ENCODE measurements at places on chromosomes 2 and 18.

DNA sequence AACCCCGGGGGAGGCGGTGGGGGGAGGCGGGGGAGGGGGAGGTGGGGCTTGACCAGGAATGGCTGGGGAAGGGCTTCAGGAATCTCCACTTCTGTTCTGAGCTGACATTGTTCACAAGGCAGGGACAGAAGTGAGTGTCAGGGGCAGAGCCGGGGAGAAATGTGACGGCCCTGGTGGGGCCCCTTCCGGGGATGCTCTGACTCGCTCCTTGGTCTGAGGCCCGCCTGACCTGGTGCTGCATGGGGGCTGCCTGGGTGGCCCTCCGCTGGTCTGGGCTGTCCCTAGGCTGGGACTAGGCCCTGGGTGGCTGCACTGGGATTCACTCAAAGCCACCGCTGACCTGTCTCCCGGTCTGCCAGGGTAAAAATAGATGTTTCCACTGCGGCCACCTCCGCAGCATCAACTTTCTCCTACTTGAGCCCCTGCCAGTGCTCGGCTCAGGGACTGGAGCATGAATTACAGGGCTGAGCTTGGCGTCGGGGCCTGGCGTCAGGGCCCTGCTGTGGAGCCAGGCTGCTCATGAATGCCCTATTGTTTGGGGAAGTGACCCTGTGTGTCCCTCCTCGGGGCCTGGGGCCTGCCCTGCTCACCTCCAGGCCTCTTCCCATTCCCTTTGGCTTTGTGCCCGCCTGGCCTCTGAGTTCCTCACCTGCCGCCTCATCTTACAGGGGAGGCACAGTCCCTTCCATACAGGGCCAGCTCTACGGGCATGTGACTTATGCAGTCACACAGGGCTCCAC, 247.5 kb downstream of the DYSF start:
- no peak for DNase-seq

DNA sequence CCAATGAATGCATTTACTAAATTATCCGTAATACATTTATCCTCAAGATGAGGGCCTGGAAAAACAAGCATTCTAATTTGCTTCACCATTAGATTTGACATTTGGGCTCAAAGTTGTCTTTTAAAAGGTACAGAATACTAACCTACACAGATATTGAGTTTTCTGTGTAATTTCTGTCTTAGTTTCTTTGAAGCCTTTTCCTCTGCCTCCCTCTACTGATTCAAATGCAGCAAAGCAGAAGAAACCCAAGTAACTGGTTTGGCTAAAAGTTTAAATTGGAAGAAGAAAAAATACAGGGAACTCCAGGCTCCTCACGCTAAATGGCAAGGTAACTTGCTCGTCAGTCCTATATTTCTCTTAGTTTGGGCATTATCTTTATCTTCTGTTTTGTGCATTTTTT, 53.3 kb upstream of the SLC5A7 start:
- no peak for DNase-seq

GRCh38 chr2:86566821-86567190, 3.6 kb upstream of the CHMP3 start:
- no peak for DNase-seq

DNA sequence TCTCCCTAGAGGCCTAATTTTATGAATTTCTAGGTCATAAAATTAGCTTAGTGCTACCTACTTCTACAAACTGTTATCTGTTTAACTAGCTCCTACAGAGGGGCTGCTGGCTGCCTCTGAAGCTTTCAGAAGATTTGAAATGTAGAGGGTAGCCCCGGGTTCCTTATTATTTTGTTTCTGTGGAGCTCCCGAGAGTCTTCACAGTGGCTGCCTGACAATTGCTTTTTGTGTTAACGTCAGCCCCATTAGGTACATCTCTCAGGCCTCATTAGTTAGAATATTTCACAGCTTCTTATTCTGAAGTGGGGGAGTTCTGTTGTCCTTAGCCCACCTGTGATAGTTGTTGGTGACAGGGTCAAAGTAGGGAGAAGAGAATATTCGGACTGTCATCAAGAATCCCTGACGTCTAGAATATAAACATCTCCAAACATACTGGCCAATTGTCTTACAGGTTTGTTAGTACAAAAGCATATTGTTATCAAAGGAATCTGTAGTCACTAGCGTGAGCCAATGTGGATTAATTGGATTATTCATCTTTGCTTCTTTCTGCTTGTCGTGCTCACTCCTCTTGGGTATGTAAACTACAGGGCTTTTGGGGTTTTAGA, 77.5 kb downstream of the DIS3L2 start:
- no peak for DNase-seq

DNA sequence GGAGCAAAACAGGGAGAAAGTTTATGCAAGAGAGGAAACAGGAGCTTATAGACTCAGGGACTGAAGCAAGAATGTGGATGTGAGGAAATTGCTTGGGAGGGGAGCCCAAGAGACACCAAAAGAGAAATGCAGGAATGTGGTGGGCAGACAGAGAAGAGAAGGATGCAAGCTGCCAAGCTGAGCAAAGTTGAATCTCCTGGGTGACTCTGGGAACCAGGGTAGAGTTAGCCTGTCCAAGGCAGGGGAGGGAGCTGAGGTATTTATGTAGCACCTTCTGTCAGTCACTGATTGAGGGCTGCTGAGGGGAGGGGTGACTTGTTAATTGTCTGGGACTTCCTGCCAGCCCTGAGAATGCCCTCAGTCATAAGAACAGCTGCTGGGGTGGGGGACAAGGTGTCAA, 464.3 kb downstream of the NBAS start:
- no peak for DNase-seq

- no peak for DNase-seq
Observed at GRCh38 chr2:241768850-241769249, 7.8 kb upstream of the GAL3ST2 start.

GRCh38 chr2:157194097-157194688, 63.3 kb upstream of the GALNT5 start:
- DNase-seq, result no peak

DNA sequence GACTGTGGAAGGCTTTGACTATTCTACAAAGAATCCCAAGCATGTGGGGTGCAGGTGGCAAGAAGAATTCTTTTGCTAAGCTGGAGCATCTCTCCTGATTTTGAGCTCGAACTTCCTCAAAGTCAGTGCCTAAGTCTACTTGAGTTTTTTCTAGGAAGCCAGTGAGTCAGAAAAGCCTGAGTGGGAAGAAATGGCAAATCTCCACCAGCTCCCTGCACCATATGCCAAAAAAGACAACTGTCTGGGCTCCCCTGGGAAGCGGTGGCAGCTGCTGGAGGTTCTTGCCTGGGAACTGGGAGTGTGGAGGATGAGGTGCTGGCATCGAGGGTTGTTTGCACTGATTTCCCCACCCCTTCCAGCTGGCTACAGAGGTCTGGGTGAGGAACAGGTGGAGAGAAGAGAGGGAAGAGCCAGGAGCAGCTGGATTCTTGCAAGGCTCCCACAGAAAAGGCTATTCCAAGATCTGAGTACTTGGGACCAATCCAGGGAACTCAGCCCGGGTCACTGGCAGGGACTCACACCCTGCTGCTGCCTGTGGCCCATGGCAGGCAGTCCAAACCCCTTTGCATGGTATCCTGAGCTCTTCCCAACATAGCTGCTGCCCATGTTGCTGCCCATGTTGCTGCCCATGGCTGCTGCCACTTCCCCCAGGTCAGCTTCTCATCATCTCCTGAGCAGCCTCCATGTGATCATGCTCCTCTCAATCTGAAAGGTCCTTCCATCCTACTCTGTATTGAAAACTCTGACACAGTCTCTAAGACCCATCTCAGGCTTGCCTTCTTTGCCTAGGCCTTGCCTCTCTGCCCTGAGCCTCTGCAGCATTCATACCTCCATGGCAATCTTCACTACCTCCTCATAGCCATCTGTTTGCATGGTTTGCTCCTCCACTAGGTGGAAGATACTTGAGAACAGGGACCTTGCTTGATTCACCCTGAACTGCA, 128.3 kb upstream of the SPATS2L start:
- no peak for DNase-seq

DNA sequence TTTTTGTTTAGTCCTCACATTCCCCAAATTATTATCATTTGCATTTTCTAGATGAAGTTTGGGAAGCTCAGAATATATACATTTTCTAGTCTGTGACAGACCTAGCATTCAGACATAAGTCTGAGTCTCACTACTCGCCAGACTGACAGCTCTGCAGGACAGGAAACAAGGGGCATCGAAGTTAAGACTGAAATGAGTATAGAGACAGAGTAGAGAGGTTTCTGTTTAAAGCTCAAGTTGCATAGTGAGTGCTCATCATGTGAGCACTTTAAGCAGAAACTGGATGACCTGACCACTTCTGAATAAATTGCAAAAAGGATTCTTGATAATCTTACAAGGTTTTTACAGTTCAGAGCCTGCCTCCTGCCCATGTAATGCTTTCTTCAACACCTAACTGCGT, 1.1 kb downstream of the HADHB start:
- DNase-seq, result peak; percentile 27

- no peak for DNase-seq
Observed at GRCh38 chr18:2135309-2135708, 436.0 kb downstream of the METTL4 start.

- peak; percentile 47 for DNase-seq
Observed at GRCh38 chr2:39114771-39115170, 6.1 kb downstream of the SOS1 start.

DNA sequence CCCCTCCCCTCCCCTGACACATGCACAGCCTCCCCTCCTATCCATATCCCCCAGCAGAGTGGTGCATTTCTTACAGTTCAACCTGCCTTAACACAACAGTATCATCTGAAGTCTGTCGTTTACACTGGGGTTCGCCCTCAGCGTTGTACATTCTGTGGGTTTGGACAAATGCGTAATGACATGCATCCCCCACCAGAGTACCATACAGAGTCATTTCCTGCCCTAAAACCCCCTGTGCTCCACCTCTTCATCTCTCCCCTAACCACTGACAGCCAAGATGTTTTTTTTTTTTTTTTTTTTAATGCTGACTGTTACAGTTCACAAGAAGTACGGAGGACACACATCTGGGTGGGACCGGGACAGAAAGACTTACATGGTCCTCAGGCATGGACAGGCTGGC, 22.6 kb downstream of the POMC start:
- DNase-seq, result no peak

- DNase-seq, result no peak
Observed at GRCh38 chr2:15539999-15540398, 21.1 kb downstream of the NBAS start.

- DNase-seq, result no peak
Observed at GRCh38 chr2:176621350-176621749, 352.1 kb downstream of the MTX2 start.

- no peak for DNase-seq
Observed at GRCh38 chr2:240395448-240395847, 40.0 kb upstream of the GPC1 start.

GRCh38 chr2:224924631-224925030, 117.6 kb downstream of the DOCK10 start:
- no peak for DNase-seq

DNA sequence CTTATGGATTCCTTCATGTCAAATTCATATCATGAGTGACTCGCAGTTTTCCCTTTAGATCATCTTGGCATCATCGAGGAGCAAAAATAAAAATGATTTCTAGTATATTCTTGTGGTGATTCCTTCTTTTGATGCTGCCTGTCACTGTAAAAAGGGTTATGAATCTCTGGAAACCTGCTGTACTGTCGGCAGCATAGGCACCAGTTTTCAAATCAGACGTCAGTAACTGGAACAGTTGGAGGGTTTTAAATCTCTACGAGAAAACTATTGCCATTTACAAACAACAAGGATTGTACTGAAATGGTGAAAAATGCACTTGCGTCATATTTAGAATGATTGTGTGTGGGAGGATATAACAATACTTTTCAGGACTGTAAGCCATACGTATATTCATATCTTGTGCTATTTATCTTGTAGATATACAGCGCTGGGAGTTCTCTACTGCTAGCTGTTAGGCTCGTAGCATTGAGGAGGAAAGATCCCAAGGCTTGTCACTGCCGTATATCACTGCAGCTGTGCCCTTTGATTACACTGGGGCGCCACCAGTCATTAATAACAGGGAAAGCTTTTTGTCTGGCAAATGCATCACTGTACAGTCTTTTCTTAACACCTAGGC, 320.7 kb downstream of the MTX2 start:
- DNase-seq, result no peak

DNA sequence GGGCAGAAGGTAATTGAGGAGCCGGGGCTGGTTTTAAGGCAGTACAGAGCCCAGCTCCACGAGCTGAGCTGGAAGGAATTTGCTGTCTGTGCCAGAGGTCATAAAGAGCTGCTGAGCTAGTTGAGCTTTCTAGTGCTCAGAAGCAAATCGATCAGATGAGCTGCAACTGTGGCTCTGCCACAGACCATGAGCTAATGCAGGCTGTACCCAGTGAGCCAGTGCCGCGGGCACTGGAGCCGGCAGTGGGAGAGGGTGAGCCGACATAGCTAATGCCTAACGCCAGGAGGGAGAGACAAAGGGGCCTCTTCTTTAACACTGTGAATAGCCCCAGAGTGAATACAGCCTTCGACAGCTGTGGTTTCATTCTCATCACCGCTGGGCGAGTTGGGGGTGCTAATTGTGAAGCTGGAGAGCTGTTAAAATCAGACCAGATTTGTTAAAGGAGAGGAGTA, 410.1 kb upstream of the TCF4 start:
- peak; percentile 63 for DNase-seq

DNA sequence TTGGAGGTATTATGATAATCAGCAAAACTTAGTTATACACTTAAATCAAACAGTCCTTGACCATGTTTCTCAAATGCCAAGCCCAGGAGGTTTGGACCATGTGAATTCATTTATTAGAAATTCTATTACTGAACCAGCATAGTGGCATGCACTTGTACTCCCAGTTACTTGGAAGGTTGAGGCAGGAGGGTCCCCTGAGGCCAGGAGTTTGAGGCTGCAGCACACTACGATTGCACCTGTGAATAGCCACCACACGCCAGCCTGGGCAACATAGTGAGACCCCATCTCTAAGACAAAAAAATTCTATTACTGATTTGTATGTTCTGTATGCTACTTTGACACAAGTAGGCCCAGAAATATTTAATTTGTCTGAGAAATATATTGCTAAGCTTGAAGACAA, 43.6 kb upstream of the FZD7 start:
- DNase-seq, result no peak

- DNase-seq, result no peak
Observed at GRCh38 chr2:98468621-98469236, 24.1 kb downstream of the INPP4A start.

GRCh38 chr18:9737006-9737405, 28.9 kb downstream of the RAB31 start:
- no peak for DNase-seq

- no peak for DNase-seq
Observed at GRCh38 chr2:205797866-205798265, 115.6 kb downstream of the NRP2 start.

- peak; percentile 11 for DNase-seq
Observed at GRCh38 chr2:164014068-164014731, 278.4 kb upstream of the FIGN start.

- DNase-seq, result no peak
Observed at GRCh38 chr2:157061799-157062198, 195.7 kb upstream of the GALNT5 start.

DNA sequence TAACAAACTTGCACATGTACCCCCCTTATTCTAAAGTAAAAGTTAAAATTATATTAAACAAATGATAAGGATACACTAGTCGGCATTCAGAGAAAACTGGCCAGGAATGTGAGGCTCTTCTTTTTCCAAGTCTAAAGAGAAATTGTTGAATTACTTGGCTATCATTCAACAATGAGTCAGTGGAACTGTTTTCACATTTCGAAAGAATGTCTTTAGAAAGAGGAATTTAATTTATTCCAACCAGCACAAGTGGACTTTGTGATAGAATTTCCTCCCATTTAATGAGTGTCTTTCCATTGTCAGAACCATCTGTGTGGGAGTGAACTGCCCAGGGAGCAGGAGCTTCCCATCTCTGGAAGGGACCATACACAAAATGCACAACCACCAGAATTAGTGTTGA, 792.2 kb downstream of the EPHA4 start:
- peak; percentile 66 for DNase-seq

- peak; percentile 6 for DNase-seq
Observed at GRCh38 chr2:86193901-86194567, 1.2 kb downstream of the IMMT start.
